ENCODE measurements at places on chromosomes 11 and 22.

GRCh38 chr11:11604370-11604990, 17.3 kb downstream of the GALNT18 start:
- DNase-seq = no peak

DNA sequence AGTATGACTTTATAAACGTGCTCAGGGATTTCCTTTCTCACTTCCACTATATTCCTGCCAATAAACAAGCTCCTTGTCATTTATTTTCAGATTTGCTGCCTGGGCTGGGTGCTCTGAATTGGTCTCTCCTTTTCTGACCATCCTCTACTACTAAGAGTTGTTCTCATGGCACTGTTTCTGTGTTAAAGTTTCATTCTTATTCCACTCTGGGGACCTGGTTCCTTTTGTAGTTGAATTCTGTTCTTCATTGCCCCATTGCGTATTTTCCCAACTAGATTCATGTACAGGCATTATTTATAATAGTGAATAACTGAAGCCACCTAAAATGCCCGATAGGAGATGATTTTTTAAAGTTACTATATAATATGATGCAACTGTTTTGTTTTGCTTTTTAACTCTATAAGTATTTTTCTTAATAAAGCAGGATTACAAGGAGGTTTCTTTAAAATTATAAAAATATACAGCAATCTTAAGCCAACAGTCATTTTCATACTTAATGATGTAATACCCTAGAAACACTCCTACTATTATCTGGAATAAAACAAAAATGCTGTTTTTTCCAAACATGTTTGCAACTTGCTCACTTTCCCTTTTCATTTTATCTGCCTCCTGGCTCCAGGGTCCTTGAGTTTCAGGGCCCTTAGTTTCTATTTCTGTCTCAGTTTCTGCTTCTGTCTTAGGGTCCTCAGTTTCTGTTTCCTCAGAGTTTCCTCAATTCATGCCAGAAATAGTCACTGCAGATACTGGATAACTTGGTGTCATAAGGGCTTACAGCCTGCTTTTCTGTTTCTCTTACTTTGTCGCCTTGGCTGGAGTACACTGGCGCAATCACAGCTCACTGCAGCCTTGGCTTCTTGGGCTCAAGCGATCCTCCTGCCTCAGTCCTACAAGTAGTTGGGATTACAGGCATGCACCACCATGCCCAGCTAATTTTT, 9.8 kb upstream of the FUT4 start:
- DNase-seq = no peak

GRCh38 chr11:121510438-121510837, 57.7 kb upstream of the SORL1-AS1 start:
- DNase-seq = no peak

GRCh38 chr11:35598254-35599125, 19.8 kb upstream of the FJX1 start:
- no peak for DNase-seq

DNA sequence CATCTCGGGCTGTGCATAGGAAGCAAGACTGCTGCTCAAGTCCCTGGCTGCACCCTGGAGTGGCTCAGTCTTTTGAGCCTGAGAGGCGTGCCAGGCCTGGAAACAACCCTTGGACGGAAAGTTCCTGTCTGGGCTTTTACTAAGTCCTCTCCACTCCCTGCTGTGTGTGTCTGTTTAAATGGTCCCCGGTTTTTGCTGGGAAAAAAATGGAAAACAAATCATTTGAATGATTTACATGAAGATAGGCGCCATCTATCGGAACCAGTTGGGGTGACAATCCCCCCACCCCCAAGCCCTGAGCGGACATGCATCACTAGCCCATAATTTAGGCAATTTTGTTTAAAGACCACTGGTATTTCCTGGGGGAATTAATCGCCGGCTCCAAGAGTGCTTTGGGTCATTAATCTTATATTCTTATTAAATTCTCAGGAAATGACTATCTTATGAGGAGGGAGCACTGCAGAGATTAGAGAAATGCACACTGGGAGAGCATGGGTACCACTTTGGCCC, 2.7 kb upstream of the GAB2 start:
- DNase-seq = peak; percentile 74

DNA sequence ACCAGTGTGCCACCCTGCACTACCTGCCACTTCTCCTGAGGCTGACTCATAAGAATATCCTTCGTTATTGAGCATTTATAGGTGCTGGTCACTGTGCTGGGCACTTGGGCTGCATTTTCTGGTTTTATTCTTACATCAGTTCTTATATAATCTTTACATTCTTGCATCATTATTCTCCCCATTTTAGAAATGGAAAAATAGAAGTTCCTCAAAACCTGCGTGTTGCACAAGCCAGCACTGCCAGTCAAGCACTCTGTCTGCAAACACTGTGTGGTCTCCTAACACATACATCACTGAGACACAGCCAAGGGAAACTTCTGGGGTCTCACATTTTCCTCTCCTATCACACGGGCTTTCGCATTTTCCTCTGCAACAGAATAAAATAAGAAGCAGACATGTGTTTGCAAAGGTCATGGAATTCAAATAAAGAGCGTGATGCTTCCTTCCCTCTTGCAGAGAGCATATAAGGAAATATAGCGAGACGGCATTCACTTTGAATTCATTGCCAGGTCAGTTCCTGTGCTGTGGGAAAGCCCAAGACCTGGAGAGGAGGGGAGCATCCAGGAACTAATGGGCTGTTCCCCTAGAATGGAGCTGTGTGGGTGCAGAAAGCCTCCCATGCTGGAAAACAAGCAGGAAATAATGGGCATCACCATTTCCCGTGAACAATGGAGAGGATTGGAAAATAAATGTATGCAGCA, 73.9 kb upstream of the SEZ6L start:
- DNase-seq = no peak

DNA sequence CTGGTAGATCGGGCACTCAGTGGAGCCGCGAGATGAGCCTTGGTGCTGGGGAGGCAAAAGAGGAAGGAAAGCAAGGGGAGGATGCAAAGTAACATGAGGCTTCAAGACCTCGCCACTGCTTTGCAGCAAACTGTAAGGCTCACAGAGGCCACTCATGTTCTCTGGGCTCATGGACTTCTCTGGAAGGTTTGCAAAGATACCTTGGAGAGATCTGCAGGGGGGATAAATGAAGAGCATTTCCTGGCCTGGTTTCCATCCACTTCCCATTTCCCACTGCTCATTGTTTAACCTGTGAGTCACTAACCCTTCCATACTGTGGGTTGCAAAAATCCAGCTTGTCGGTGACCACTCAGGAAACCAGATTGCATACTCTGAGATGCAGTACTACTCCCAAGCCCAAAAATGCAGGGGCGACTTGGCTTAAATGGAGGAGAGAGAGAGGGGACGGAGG, 38.5 kb downstream of the OSBP2 start:
- DNase-seq = peak; percentile 41

- no peak for DNase-seq
Measured at GRCh38 chr11:66219846-66220565, 48.4 kb upstream of the RAB1B start.

DNA sequence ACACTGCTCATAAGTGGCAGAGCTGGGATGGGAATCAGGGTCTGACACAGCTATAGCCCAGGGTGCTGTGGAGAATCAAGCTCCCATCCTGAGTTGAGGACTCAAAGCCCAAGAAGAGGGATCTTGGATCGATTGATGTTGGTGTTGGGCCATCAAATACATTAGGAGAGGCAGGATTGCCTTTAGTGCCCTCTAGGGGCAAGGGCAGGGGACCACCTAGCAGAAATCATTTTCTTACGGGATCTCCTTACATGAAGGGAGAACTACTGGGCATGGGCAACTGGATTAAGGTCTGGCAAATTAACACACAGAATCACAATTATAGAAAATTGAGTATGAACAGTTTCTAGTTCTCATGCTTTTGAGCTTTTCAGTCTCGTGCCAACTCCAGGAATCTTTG, 24.9 kb upstream of the EMSY start:
- no peak for DNase-seq

- DNase-seq = no peak
Measured at GRCh38 chr22:17785185-17786184, 11.2 kb upstream of the BID start.

- no peak for DNase-seq
Measured at GRCh38 chr11:64711956-64712362, 11.0 kb downstream of the NRXN2 start.

DNA sequence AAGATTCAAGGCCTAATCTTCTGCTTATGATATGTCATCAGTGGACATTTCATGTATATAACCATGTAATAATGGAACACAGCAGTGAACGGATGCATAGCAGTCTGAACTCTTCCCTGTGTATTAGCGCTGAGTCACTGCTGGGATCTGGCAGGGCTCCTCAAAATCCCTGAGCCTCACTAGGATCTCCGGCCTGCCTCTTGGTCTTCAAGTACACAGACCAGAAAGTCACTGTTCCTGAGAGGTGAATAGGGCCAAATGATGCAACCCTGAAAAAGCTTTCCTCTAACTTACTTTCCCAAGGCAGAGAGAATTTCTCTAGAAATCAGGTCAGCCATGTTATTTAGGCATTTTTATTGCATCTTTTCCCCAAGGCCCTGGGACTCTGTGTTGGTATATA, 35.0 kb downstream of the POU2AF1 start:
- DNase-seq = no peak

GRCh38 chr11:64409707-64410403, 50.9 kb downstream of the RPS6KA4 start:
- no peak for DNase-seq

DNA sequence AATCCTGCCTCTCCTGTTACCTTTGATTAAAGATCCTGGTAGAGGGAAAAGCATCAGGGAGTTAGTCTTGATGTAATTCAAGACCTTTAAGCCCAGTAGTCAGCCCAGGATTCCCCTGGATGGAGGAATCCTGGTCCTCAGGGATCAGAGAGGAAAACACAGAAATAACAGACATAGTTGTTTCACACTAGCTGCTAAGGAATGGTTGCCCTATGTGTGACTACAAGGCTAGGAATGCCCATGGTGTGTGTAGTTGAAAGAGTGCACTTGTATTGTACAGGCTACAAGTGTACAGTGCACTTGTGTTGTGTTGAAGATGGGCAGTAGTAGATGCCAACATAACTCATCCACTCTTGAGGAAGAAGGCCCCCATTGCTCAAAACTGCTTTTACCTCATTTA, 226.8 kb downstream of the AASDHPPT start:
- DNase-seq = no peak

GRCh38 chr11:13924801-13925327, 37.7 kb upstream of the SPON1 start:
- no peak for DNase-seq

DNA sequence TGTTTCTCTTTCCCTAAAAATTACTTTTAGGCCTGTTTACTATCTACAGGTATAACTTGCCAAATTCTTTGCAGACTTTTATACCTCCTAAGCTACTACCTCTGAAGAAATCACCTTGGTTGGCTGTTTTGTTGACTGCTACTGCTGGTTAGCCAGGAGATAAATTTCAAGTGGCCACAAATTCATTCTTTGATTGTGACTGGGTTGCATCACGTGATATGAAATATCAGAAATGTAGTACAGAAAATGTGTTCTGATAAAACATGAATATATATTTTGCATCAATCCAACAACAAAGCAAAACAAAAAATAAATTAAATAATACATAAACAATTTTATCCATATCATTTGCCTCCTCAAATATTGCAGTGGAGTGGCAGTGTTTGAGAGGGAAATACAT, 291.1 kb downstream of the CNTN5 start:
- DNase-seq = no peak

DNA sequence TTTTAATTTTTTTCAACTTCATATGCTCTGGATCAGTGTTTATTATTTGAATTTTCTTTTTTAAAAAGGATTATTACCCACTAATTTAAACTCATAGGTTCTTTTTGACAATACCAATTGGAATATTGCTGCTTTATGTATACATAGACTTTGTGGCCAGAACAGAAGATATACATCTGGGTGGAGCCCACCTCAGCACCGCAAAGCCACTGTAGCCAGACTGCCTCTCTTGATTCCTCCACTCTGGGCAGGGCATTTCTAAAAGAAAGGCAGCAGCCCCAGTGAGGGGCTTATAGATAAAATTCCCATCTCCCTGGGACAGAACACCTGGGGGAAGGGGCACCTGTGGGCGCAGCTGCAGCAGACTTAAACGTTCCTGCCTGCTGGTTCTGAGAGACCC, 10.6 kb upstream of the C11orf58 start:
- DNase-seq = no peak

DNA sequence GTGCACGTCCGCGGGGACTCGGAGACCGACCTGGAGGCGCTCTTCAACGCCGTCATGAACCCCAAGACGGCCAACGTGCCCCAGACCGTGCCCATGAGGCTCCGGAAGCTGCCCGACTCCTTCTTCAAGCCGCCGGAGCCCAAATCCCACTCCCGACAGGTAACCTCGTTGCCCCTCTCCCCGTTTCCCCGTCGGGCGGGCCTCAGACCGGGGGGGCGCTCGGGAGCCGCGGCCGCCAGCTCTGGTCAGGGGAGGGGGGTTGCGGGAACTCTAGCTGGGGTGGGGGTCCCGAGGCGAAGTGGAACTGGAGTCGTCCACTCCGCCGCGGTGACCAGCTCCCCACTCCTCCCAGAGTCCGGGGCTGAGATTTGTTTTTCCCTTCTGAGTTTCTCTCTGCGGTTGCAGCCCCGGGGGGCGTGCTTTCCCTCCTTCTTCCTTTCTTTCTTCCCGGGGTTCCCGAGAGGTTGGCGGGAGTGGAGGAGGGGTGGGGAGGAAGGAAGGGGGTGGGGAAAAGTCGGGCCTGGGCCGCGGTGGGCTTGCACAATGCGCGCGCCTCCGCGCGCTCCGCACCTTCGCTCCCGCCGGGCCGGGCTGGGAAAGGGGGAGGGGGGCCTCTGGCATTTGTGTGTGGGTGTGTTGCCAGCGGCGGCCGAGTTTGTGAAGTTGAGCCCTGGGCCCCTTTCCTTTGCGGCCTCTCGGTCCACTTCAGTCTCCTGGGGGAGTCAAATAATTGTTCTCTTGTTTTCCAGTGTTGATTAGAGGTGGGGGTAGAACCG, 952 bp downstream of the YAP1 start:
- DNase-seq = no peak

DNA sequence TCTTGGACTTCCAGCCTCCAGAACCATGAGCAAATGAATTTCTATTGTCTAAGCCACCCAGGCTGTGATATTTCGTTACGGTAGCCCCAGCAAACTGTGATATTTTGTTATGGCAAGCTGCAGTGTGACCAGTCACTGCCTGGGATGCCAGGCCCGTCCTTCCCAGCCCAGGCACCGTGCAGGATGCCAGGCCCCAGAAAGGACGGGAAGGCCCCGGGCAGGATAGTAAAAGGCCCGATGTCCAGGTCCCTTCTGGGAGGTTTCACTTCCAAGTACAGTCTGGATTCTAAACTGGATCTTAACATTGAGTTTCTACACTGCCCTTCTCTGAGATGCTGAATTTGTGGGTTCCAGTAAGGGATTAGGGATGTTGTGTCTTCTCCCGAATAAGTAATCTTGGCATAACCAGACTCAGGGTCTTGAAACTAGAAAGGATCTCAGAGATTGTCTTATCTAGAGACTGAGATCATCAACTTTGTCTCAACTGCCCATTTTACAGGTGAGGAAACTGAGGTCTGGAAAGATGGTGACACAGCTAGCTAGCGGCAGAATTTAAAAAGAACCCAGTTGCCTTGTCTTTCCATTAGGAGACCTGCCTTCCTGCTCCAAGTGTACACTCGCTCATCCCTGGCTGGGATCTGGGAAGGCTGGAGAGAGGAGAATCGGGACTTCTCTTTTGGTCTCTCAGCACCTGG, 19.9 kb downstream of the RPUSD4 start:
- DNase-seq = no peak
